ENCODE measurements at places on chromosomes 3 and 15.

GRCh38 chr3:40109641-40110490 lies 199.6 kb upstream of the EIF1B start:
- no peak for DNase-seq

DNA sequence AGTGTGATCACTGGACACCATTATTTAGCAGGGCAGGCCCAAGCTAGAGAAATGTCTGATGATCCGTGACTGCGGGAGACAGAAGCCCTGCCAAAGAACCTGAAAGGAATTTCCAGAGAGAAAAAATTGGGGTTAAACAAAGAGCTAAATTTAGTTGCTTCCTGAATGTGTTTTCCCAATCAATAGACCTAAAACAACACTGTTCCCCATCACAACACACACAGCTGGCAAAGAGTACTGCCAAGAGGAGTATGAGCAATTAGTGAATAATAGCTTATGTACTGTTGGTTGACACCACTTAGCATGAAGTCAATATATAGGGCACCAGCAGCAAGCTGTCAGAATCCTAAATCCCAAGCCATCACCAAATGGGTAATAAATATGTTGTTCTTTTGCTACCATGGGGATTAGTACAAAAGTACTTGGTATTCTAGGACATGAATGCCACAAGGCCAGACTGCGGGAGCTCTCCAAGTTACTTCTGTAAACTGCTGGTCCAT lies 35.7 kb downstream of the CLK3 start:
- peak; percentile 86 for DNase-seq

DNA sequence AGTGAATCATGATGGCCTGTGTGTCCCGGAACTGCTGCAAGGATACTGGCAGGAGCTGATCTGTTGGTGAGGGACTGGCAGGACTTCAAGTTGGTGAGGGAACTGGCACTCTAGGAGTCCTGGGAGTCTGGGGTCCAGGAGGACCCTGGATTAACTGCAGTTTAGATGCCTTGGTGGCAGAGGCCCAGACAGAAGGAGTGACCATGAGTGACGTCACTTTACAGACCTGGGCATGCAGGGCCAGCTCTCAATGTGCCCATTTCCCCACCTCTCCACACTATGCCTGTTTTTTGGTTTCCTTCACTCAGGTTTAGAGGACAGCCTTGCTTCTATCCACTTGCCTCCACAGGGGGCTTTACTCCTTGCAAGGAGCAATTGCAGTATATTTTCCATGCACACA lies 154.1 kb downstream of the EPHB1 start:
- DNase-seq, result no peak

GRCh38 chr3:17040990-17041377 lies 156.2 kb downstream of the PLCL2 start:
- DNase-seq, result no peak

DNA sequence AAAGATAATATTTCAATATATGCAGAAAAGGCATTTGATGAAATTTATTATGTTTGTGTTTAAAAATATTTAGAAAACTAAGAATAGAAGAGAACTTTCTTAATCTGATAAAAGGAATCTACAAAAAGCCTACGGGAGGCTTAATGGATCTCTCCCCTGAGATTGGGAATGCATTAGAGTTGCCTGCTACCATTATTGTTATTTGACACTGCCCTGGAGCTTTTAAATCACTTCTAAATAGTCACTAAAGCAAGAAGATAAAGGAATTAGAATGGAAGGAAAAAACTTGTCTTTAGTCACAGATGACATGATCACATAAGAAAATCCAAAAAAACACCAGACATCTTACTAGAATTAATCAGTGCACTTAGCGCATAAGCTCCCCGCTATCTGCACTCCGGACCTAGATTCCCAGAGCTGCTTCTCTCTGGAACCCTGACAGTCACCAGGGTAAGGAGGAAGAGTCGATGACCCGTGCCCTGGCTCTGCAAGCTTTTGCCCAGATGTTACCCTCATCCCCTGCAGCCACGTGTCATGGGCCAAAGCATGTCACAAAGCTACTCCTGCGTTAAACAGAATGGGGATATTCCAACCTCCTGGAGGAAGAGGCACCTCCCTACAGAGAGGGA lies 97.1 kb downstream of the MINAR1 start:
- DNase-seq, result no peak

Measured in HCEC 1CT (cell line).